Nucleus accumbens (tissue), 56 donors: ENCODE measurements at places on chromosomes 3 and 15.

DNA sequence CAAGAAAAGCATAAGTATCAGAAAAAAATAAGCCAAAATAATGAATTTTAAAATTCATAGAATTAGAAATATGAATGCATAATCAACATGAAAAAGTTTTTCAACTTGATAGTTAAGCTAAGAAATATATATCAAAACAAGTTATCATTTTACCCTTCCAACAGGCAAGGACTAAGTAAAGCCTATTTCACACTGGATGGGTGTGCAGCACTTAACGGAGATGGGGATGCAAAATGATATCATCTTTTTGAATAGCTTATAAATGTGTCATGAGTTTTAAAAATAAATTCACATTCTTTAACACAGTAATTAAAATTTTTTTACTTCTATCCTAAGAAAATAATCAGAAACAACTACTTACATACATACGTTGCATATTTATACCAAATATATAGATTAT, 20.9 kb downstream of the PIK3R4 start:
- no peak for DNase-seq

DNA sequence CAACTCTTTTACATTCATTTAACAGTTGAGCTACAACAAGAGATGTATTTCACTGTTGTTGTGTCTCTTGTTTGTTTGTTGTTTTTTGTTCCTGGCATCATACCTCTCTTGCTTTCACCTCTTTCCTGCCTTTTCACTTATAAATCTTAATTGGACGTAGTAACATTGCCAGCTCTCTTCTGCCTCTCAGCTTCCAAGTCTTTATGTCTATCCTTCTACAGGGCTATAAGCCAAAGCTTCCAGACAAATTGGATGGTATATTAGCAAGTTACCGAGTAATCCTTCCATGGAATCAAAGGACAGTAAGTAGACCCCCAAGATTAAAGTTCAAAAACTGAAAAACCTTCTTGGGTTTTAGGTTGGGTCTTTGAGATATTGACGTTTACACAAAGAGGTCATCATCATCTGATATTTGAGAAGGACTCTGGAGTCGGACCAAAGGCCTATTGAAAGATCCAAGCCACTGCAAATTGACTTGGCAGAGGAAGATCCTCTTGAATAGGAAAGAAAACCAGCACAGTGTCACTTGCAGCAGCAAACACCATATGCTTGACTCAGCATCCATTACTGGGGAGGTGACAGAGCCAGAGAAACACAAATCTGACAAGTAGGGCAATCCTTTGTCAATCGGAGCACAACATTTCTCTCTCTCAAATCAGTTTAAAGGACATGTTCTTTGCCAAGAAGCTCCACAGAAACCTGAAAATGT, 648.5 kb upstream of the NR2F2 start:
- no peak for DNase-seq

- DNase-seq: no peak
Measured at GRCh38 chr15:58484791-58485600, 53.2 kb downstream of the LIPC start.

GRCh38 chr3:195153130-195153529, 117.8 kb downstream of the XXYLT1 start:
- no peak for DNase-seq

- no peak for DNase-seq
Measured at GRCh38 chr15:59410391-59410896, 27.5 kb upstream of the FAM81A start.

DNA sequence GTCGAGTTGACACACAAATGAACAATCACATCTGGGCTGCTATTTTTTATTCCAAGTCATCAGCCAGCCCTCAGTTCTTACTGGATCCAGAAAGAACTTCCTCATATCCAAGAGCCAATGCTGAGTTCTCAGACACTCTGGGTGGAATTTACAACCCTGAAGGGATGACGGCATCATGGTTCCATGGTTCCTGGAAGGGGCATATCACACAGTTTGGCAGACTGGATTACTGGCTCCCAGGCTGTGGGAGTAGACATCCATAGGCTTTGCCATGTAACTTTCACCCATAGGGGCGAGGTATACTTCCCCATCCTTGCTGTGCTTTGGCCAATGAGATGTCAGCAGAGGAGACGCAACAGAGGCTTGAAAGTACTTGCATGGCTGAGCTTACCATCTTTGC, 26.9 kb upstream of the KBTBD12 start:
- DNase-seq: no peak

- no peak for DNase-seq
Measured at GRCh38 chr3:160379628-160380214, 19.3 kb downstream of the IFT80 start.

DNA sequence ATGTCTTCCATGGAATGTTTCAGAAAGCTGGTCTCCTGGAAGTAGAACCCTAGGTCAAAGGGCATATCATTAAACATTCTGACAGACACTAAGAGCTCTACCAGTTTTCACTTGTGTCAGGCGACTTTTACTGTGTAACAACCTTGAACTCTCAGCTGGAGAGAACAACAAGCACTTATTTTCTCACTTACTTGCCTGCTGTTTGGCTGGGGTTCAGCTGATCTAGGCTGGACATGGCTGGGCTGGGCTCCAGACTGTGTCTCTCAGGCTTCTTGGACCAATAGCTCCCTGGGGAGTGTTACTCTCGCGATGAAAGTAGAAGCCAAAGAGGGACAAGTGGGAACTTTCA, 527.3 kb downstream of the SHQ1 start:
- DNase-seq: no peak

- no peak for DNase-seq
Measured at GRCh38 chr3:110909839-110910238, 161.8 kb upstream of the NECTIN3 start.

- DNase-seq: no peak
Measured at GRCh38 chr3:148694116-148694515, 3.6 kb upstream of the AGTR1 start.

DNA sequence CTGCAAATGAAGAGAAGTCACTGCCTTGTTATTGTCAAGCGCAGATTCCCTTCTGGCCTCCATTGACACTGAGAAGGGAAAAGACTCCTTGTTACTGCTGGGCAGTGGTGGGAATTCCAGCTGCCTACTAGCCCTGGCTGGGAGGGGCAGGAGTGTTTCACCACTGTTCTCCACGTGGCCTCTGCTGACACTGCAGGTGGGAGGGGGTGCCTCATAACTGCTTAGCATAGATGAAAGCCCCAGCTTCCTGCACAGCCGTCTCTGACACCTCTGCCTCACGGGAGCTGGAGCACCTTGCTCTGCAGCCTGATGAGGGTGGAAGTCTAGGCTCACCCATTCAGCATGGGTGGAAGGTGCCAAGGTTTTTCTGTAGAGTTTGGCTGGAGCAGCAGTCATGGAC, 52.1 kb downstream of the TM2D3 start:
- DNase-seq: no peak

DNA sequence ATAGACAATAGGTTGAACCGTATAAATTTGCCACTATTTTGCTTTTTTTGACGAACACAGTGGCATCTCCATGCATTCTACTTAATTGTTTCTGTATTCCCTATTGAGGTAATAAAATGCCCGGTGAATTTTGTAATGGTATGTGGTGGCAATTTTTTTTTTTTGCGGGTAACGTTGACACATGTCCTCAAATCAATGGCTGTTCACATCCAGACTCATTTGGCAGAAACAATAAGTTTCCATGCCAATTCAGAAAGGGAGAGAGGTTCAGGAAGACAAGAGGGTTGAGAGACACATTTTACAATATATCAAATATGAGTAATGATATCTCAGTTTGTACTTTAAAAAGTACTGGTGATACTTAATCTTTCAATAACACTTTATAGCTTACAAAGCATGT, 463.9 kb downstream of the WDR72 start:
- no peak for DNase-seq

DNA sequence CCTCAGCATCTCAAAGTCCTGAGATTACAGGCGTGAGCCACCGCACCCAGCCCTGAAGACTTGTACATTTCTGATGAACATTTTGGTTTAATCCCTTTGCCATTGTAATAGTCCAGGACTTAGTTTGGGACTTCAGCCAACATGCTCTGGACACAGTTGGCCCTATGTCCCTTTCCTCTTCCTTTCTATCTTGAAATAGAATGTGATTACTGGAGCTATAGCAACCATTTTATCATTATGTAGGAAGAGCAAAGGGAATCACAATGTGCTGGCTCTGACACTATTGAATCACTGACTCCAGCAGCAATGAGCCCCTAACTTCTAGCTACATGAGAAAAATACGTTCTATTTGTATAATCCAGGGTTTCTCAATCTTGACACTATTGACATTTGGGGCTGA, 34.8 kb upstream of the MRPL3 start:
- no peak for DNase-seq

GRCh38 chr3:141152801-141153678, 78.6 kb upstream of the PXYLP1 start:
- DNase-seq: no peak

- DNase-seq: no peak
Measured at GRCh38 chr15:63362196-63362595, 19.4 kb downstream of the CA12 start.

- no peak for DNase-seq
Measured at GRCh38 chr3:64687086-64687780, 567 bp downstream of the ADAMTS9 start.

DNA sequence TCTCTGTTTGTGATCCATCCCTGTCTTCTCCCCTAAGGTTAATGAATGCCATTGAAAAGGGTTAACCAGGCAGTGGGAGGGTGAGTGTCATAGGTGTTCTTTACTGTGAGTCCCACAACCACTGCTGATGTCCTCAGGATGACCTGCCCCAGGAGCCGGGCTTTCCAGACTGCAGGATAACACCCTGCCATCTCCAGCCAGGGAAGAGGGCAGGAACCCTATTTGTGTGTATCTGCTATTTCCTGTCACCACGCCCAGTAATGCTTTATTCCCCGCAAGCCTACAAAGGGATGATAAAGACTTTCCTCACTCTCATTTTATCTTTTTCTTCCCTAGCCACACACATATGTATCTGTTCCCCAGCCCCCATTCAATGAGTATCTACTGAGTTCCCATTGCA, 15.6 kb upstream of the CTXND1 start:
- no peak for DNase-seq

GRCh38 chr3:72031581-72031980, 246.6 kb upstream of the PROK2 start:
- DNase-seq: no peak

DNA sequence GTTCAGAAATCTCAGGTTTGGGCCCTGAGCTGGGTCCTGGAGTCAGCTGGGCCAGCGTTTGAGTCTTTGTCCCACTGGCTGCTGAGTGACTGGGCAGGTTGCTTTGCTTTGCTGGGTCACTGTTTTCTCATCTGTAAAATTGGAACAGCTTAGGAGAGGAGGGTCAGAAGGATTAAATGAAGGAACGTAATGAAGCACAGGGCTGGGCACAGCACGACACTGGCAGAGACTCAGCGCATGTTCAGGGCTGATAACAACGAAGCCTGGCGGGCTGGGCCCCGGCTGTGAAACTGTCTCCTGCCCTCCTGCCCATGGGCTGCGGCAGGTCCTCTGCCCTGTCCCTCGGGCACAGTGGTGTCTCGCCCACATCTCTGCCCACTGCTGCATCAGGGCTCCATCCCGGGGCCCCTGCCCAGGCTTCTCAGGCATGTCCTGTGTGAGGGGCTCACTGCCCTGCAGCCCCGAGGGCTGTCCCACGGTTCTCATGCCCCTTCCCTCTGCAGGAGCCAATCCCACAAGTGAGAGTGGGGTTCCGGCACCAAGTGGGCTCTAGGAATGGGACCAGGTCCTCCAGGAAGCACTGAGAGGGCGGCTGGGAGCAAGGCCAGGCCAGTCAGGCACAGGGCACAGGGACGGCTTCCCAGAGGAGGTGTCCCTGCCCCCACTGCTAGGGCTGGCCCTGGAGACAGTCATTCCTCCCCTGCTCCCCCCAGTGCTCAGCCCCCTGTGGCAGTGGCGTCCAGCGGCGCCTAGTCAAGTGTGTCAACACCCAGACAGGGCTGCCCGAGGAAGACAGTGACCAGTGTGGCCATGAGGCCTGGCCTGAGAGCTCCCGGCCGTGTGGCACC, 88.0 kb downstream of the TBC1D2B start:
- DNase-seq: no peak

GRCh38 chr3:72316501-72317279, 531.6 kb downstream of the SHQ1 start:
- DNase-seq: no peak

DNA sequence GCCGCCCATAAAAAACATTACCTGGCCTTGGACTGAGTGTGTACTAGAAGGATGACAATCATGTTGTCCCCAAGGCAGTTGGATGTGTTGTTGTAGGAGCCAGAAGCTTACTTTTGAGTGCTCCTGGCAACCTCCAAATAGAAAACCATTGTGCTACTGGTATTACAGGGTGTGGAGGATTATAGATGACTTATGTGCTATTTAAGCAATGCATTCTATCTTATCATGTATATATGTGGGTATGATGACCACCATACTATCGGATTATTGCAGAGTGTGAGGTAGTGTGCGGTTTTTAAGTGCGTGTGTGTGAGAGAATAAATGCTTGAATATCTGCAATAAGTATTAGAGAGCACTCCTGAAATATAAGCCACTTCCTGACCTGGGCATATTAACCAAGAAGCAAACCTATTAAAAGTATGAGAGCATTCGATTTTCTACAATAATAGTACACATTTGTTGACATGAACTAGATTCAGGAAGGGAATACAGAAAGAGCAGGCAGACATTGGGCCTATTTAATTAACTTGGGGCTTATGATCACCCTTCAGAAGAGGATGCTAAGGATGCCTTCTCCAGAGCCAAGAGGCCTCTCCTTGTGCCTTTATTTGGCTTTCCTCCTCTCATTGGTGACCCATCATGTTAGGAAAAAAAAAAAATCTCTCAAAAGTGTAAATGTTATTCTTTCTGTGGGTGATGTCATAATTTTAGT, 11.7 kb upstream of the MBNL1 start:
- DNase-seq: no peak

GRCh38 chr15:77094397-77095030, 23.6 kb upstream of the TSPAN3 start:
- no peak for DNase-seq

DNA sequence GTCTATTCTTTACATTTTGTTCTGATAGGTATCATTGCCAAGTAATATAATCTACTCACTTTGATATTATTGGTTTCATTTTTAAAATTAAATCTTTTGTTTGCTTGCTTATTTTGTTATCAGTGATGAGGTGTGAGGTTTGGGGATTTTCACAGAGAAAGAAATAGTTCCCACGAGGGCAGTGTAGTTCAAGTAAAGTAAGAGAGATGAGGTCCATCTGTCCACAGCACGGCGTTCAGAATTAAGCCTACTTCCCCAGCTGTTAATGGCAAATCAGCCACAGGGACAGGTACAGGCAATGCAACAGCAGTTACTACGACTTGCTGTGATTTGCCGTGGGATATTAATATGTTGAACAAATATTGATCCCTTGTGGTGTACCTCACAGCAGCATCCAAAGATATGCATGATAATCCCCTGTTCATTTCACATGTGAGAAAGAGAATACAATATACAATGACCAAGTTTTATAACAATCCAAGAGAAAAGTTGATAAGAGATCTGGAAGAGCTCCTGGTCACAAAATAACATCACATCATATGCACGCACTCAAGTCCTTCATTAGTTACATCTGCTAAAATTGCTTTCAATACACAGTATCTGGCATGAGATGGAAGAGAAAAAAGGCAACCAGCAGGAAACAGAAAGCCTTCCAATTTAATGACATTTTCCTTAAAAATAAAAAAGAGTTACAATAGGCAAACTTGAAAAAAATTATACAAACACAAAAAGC, 131.6 kb downstream of the TUSC7 start:
- no peak for DNase-seq

GRCh38 chr3:57826245-57826951, 70.3 kb downstream of the SLMAP start:
- DNase-seq: no peak

GRCh38 chr3:10383850-10384248, 62.9 kb upstream of the SEC13 start:
- no peak for DNase-seq
